ENCODE measurements at places on chromosomes 5 and 9. TPM values are rescaled to one million over a fixed set of nuclear protein-coding genes. Genes with fewer than 3 reads are reported as not detected.
A peak's percentile ranks its signal among the peaks of the same experiment; 100 is the strongest.

DNA sequence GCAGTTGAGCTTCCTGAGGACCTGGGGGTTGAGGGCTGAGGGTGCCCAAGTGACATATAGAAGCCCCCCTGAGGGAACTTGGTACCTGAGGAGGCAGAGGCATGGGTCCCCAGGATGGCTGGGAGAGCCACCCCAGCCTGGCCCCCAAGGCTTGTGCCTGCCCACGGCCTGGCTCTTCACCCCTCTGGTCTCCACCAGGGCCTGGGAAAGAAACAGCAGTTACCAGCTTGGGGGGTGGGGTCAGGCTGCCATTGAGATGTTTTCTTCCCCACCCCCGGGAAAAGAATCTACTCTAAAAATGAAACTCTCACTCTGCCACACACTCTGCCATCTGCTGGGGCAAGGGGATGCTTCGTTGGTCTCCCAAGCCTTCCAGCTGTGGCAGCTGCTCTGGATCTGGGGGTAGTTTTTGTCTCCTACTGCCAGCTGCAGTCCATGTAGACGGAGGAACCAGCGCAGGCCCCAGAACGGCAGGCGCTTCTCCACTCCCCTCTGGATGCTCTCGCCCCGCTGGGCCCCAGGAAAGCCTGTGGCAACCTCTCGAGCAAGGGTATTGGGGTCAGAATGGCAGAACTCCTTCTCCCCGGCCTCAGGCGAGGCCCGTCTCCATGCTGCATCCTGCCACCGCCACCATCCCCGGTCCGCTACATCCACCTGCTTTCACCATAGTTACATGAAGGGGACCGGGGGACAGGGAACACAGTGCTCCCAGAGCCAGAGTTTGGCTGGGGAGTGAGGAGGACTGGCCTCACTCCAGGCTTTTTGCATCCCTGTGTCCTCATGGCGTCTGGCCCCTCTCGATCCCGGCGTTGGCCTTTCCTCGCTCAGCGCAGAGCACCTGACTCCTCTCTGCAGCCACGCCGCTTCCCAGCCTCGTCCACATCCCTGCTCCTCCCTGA, 123.5 kb downstream of the DAB2IP start:
- no peak overlapping the region for H3K4me3 ChIP-seq
- peak; percentile 42 for DNase-seq
- H3K4me1 ChIP-seq: no peaks in the 10 kb centered on the region
- peaks cover 3% of the 10 kb centered on the region for H3K36me3 ChIP-seq
- H3K27ac ChIP-seq: no peak overlapping the region

- DNase-seq: no peak
- no peaks in the 10 kb centered on the region for H3K27me3 ChIP-seq
- no peak overlapping the region for H3K4me3 ChIP-seq
- no peaks in the 10 kb centered on the region for H3K36me3 ChIP-seq
- no peak overlapping the region for H3K27ac ChIP-seq
Observed at GRCh38 chr5:97547999-97548738, 365.1 kb upstream of the RIOK2 start.

DNA sequence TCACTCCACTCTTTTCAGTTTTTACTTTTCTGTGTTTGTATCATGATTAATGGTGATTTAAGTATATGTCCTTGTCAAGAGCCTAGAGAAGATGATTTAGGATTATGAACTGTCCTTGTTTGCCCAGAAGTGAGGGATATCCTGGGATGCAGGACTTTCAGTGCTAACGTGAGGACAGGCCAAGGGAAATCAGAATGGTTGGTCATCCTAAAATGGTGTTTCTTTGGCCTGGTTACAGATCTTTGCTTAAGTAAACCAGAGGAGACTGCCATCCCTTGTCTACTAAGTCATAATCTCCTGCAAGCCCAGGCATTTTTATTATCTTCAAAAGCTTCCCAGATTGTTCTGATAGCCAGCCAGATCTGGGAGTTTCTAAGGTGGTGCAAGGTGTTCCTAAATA, 22.3 kb upstream of the DPYSL3 start:
- H3K27ac ChIP-seq: no peak overlapping the region
- H3K27me3 ChIP-seq: no peaks in the 10 kb centered on the region
- no peak for DNase-seq
- no peak overlapping the region for H3K4me3 ChIP-seq

DNA sequence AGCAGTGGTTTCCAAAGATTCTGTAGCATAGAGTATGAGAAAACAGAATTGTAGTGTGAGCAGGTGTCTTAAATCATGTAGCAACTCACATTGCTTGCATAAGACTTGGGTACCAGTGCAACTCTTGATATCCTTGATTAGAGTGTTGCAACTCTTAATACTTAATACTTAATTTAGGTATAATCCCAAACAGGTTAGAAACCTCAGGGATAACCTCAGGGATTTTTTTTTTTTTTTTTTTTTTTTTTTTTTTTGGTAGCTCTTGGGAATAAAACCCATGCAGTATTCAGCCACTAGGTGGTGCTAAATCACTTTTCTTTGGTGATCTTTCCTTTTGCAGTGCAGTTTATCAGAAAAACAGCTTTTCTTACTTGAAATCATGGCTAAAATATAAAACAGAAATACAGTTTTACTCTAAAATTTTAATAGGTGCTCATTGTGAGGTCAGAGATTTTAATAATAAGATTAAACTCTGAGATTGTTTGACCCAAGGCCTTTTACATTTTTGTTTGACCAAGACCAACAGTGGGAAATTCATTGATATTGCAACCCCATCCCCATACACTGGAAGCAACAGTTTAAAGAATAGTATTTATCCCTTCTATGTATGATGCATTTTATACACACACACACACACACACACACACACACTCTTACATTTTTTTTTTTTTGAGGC, 55.3 kb downstream of the ERAP1 start:
- H3K27me3 ChIP-seq: no peaks in the 10 kb centered on the region
- H3K36me3 ChIP-seq: peaks cover 73% of the 10 kb centered on the region
- no peaks in the 10 kb centered on the region for H3K4me1 ChIP-seq
- peak; percentile 22 for DNase-seq
- no peak overlapping the region for H3K27ac ChIP-seq

DNA sequence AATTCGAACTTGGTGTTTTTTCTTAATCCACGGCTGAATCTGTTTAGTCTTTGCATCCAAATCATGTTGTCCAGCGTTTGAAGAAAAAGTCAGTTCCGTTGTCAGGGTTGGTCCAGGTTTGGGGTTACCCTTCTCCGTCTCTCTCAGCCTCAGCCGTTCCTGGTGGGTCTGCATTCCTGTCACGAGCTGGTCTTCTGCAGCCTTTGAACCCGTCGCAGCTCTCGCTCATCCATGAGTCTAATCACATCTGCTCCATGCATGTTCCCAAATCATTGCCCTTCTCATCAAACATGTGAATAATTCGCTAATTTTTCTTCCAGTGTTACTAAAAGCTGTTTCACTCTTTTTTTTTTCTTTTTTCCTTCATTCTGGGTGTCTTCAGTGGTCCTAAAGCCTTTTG, 39.0 kb upstream of the EXOC3 start:
- peaks cover 6% of the 10 kb centered on the region for H3K4me1 ChIP-seq
- no peak overlapping the region for H3K4me3 ChIP-seq
- no peaks in the 10 kb centered on the region for H3K27me3 ChIP-seq

DNA sequence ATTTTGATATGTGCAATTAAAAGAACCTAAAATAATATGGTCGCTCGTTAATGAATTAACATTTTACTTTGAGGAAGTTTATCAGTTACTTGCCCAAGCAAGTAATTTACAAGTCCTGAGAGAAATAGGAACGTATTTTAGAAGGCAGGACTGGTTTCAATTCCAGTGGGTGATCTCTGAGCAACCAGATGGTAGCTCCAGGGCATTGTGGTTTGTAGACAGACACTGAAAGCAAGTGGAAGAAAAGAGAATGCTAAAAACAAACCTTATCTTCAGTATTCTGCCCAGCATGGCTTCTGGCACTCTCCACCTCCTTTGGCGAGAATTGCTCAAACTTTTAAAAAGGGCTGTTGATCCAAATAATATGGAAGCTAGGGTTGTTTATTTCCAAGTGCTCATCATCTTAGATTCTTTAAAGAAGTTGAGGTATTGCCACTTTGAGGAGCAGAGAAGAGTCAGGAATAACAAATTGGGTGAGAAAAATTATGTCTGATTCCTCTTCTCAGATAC, 31.8 kb upstream of the ERAP2 start:
- DNase-seq: no peak
- no peaks in the 10 kb centered on the region for H3K4me1 ChIP-seq
- no peak overlapping the region for H3K27ac ChIP-seq
- H3K4me3 ChIP-seq: no peak overlapping the region
- H3K27me3 ChIP-seq: no peaks in the 10 kb centered on the region

GRCh38 chr5:109601736-109602135, 88.0 kb upstream of the MAN2A1 start:
- no peaks in the 10 kb centered on the region for H3K36me3 ChIP-seq
- DNase-seq: no peak
- H3K4me3 ChIP-seq: no peak overlapping the region
- no peaks in the 10 kb centered on the region for H3K27me3 ChIP-seq

- H3K27ac ChIP-seq: no peak overlapping the region
- H3K4me1 ChIP-seq: no peaks in the 10 kb centered on the region
- no peak for DNase-seq
- no peaks in the 10 kb centered on the region for H3K36me3 ChIP-seq
Observed at GRCh38 chr9:93513606-93514005, 60.2 kb upstream of the FAM120AOS start.

DNA sequence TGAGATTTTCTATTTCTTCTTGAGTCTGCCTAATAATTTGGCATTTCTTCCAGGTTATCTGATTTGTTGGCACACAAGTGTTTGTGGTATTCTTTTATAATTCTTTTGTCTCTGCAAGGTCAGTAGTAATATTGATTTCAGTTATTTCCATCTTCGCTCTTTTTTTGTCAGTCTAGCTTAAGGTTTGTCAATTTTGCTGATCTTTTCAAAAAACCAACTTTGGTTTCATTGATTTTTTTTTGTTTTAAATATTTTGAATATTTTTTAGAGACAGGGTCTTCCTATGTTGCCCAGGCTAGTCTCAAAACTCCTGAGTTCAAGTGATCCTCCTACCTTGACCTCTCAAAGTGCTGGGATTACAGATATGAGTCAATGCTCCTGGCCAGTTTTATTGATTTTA, 162.8 kb downstream of the BARX1 start:
- no peaks in the 10 kb centered on the region for H3K36me3 ChIP-seq
- H3K4me3 ChIP-seq: no peak overlapping the region

DNA sequence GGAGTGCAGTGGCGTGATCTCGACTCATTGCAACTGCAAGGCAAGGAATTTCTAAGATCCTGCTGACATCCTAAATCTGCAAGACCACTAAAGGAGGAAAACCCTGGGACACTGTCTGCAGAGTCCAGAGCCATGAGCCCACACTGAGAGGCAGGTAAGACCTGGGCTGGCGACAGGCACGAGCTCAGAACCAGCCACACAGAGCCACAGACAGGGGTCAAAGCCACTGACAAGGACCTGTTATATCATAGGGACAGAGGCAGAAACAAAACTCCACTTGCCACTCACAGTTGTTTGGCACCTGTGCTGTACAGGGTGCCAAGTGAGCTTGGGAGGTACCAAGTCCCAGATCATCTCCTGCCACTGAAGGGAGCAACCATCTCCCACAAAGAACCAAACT, 34.2 kb downstream of the IPPK start:
- no peaks in the 10 kb centered on the region for H3K4me1 ChIP-seq
- peaks cover 27% of the 10 kb centered on the region for H3K36me3 ChIP-seq
- DNase-seq: no peak
- no peaks in the 10 kb centered on the region for H3K27me3 ChIP-seq
- H3K4me3 ChIP-seq: no peak overlapping the region

- DNase-seq: no peak
- peaks cover 9% of the 10 kb centered on the region for H3K4me1 ChIP-seq
Observed at GRCh38 chr9:112552229-112553056, 65.8 kb downstream of the KIAA1958 start.

DNA sequence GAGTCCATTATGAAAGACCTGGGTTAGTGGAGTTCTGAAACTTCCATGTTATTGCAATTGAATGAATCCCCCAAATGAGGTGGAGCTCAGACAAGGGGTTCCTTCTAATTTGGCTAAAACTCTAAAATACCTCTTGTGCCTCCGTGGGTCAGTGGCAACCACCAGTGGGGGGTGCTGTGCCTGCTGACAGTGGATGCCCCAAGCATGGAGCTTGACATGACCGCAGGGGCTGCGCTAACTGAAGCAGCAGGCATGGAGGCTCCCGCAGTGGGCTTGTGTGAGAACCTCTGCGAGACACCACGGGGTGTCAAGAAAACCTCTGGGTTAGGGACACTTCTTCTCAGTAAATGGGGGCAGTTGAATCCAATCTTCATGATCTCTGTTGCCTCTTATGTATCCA, 200.5 kb downstream of the DRD1 start:
- no peaks in the 10 kb centered on the region for H3K4me1 ChIP-seq
- DNase-seq: no peak
- no peak overlapping the region for H3K27ac ChIP-seq
- H3K36me3 ChIP-seq: no peaks in the 10 kb centered on the region
- no peaks in the 10 kb centered on the region for H3K27me3 ChIP-seq

- no peaks in the 10 kb centered on the region for H3K27me3 ChIP-seq
- no peak overlapping the region for H3K27ac ChIP-seq
Observed at GRCh38 chr9:9054354-9054992, 1254.9 kb upstream of the DMAC1 start.

GRCh38 chr5:104431981-104432380, 869.4 kb upstream of the NUDT12 start:
- H3K36me3 ChIP-seq: no peaks in the 10 kb centered on the region
- no peaks in the 10 kb centered on the region for H3K27me3 ChIP-seq
- no peaks in the 10 kb centered on the region for H3K4me1 ChIP-seq

DNA sequence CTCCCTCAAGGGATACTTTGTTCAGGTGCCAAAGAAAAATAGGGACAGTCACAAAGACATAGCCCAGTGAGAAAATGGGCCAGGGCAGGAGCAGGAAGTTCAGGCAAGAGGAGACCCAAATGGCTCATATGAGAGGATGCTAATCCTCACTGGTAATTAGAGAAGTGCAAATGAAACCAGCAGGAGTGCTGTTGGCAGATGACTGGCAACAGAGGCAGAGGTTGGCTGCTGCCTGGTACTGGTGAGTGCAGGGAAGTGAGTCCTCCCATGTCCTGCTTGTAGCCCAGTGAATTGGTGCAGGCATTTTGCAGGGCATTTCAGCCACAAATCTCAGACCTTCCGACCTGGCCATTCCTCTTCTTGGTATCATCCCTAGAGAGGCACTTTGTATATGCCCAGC, 23.5 kb downstream of the ODF2 start:
- H3K4me3 ChIP-seq: no peak overlapping the region
- H3K27ac ChIP-seq: no peak overlapping the region
- H3K27me3 ChIP-seq: no peaks in the 10 kb centered on the region
- DNase-seq: no peak
- no peaks in the 10 kb centered on the region for H3K4me1 ChIP-seq

DNA sequence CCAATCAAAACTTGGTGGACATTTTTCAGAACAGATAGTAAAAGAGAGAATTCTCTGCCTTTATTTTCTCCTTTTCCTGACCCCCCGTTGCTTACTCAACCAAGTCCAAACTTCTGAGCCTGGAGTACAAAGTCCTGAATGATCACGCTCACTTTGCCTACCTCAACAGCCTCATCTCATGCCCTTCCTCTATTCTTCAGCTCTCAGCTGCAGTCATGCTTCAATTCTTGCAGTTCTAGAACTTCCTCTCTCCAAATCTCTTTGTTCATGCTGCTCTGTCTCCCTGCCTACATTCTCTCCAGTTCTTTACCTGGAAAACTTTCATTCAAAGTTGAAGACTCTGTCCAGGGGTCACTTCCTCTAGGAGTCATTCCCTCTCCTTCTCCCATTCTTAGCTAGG, 398.5 kb upstream of the SLC24A2 start:
- no peaks in the 10 kb centered on the region for H3K36me3 ChIP-seq
- H3K4me3 ChIP-seq: no peak overlapping the region
- no peak for DNase-seq
- H3K4me1 ChIP-seq: peaks cover 24% of the 10 kb centered on the region
- no peaks in the 10 kb centered on the region for H3K27me3 ChIP-seq
- no peak overlapping the region for H3K27ac ChIP-seq

The GRAMD2B gene
- 11.8 TPM for polyA plus RNA-seq

The CAMK4 gene
- 0.04 TPM for polyA plus RNA-seq

The PCDHGA12 gene
- 1.2 TPM for polyA plus RNA-seq

The CYLC2 gene
- polyA plus RNA-seq: 0.05 TPM

The ANXA6 gene
- polyA plus RNA-seq: 64.2 TPM

The GRPEL2 gene
- 2.1 TPM for polyA plus RNA-seq

The ITGA1 gene
- 1.9 TPM for polyA plus RNA-seq

The GRM6 gene
- 0.02 TPM for polyA plus RNA-seq

Measured in pancreas (tissue), 10 donors.